ENCODE measurements at places on chromosomes 7 and 10. TPM values are rescaled to one million over a fixed set of nuclear protein-coding genes. Genes with fewer than 3 reads are reported as not detected.

EFCAB10 gene
- not detected for total RNA-seq

GJD4 gene
- total RNA-seq = not detected

HOXA1 gene
- 0.32 TPM for total RNA-seq

TCAF2 gene
- 0.64 TPM for total RNA-seq

PPP1R3C gene
- 109 TPM for total RNA-seq

DNA sequence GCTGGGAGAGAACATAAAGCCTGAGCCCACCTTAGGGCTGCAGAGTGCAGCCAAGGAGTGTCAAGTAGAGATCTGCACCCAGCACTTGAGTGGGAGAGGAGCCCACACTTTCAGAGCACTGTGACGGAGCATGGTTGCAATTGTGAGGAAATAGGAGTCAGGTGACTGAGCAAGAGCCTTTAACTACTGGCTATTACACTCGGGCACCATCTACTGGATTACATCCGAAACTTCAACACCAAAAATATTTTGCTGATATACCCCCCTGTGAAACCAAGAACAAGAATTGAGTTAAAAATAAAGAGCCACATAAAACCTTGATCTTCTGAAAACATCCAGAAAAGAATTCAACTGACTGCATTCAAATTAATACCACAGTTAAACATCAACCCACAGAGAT lies 657.9 kb downstream of the NXPH1 start:
- no peak for DNase-seq

DNA sequence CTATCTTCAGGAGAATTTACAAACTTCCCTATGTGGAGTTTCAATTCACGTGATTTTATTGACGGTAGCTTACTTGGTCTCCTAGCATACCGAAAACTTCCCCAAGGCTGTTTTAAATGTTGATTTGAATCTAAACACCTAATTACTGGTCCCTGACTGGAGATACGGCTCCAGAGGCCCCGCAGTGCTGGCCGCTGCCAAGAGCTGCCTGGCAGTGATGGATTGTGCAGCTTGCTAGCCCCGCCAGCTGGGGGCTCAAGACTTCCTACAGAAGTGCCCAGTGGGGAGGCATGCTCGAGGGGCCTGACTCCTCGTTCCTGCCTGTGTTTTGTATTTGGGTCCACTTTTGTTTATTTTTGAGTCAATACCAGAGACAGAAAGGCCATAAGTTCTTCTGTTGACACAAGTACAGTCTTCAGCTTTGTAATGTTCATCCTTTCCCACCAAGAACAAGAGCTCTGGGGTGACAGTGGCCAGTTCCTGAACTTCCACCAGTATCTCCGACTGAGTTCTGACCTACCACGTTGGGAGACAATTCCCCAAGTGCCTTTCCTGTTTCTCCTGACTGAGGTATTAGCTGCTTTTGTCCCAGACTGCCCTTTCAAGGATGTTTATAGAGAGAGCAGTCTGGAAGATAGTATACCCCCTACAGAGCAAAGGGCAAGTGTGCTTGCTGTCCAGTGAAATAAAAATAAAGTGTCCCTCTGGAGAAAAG lies 80.7 kb upstream of the CXCL12 start:
- DNase-seq = no peak

GRCh38 chr10:21494191-21495001 lies 31.1 kb downstream of the SKIDA1 start:
- DNase-seq = peak; percentile 33

DNA sequence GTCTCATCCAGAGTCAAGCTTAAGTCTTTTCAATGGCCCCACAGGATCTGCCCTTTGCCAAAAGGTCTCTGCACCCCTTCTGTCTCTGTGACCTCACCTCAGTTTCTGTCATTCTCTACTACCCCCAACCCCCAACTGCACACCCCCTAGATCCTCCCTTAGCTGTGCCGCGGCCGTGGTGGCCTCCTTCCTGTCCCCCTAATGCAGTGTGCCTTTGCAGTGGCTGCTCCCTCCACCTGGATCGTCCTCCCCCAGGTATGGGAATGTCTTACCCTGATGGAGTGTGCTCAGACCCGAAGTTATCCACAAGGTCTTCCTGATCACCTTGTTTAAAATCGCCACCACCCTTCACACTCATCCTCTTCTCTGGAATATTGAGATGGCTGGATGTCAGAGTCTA lies 9.6 kb downstream of the FGF8 start:
- DNase-seq = no peak

DNA sequence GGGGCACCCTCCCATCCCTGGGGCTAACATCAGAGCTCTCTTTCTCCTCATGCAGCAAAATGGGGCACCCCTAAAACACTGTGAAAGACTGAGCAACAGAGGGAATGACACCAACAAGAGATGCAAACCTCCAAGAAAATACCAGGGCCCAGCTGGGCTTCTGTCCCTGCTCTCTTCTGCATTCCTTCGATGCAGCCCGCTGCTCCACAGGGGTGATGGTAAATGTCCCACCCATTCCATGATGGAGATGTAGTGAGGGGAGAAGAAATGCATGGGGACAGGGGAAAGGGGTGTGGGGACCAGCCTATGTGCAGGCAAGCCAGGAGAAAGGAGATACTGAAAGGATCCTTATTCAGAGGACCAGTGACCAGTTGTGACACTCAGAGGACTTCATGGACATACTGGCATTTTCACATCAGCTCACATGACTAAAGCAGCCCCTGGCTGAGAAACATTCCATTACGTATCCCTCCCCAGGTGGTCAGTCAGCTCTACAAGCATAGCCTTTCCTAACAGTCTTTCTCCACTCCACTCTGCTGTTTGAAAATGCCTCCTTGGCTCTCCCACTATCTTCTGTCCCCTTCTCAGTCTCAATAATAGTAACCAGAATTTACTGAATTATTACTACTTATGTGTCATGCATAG lies 13.3 kb downstream of the SORBS1 start:
- no peak for DNase-seq

DNA sequence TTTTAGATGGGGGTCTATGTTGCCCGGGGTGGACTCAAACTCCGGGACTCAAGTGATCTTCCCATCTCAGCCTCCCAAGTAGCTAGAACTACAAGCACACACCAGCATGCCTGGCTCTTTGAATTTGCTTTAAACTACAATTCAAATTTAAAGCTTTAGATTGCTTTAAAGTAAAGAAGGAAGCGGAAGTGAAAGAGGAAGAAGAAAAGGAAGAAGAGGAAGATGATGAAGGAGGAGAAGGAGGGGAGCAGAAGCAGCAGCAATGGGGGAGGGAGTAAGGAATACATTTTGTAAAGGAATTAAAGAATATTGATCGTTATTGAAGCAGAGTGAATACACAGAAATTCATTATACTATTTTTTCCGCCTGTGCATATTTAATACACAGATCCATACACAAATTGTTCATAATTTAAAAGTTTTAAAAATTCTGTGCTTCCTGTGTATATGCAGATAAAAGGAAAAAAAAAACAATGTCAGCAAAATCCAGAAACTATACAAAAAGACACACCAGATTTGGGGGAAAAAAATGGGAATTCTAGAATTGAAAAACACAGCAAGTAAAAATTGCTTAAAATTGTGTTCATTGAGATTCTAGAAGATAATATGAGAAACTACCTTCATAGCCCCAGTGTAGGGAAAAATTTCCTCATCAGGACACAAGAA lies 60.8 kb upstream of the KCNMA1 start:
- DNase-seq = no peak

- peak; percentile 52 for DNase-seq
Observed at GRCh38 chr10:129605986-129606518, 139.0 kb downstream of the MGMT start.

DNA sequence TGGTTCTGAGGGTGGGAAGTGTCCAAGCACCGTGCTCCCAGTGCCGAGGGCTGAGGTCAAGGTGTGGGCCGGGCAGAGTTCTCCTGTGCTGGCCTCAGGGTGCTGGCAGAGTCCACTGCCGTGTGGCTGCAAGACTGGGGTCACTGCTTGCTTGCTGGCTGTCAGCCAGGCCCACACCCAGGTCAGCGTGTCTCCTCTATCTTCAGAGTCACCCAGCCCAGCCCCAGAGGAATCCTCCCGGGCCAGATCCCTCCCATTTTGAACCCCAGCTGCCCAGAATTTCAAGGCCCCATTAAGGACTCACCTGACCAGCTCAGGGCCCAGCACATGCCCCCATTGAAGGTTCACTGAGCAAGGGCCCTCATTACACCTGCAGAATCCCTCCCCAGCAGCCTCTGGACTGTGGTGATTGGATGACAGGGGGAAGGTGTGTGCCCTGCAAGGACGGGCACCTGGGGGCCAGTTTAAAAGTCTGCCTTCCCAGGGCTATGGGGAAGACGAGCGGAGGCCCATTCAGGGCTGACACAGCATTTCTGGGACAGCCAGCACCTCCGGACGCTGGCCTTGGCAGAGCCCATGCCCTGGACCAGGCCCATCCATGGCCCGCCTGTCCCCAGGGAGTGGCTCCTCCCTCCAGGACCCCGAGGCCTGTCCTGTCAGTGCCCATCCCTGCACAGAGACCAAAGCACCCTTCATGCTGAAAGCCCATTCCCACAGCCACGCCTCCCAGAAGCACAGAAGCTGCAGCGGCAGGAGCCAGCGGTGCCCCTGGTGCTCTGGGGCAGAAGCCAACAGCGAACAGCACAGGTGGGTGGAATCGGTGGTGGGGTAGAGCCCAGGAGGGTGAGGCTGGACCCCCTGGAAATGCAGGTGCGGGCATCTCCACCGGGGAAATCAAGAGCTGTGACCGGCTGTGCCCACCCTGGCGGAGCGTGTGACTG lies 45.1 kb upstream of the PPP2R2D start:
- no peak for DNase-seq

GRCh38 chr10:68027429-68027828 lies 47.7 kb downstream of the HERC4 start:
- no peak for DNase-seq

DNA sequence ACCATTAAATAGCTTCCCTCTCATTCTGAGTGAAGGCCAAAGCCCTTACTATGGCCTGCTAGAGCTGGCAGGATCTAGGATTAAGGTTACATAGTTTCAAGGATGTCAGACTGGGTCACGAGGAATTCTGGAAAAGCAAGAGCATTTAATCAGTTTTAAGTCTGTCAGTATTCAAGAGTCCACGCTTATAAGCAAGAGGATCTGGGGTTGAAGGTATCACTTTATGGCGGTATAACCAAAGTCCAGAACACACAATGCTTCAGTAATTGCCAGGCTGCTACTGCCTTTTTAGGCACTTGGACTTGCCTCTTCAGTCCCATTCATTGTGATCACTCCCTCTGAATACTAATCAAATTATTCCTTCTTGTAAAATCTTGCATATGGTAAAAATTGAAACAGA lies 101.0 kb downstream of the HBP1 start:
- DNase-seq = no peak

DNA sequence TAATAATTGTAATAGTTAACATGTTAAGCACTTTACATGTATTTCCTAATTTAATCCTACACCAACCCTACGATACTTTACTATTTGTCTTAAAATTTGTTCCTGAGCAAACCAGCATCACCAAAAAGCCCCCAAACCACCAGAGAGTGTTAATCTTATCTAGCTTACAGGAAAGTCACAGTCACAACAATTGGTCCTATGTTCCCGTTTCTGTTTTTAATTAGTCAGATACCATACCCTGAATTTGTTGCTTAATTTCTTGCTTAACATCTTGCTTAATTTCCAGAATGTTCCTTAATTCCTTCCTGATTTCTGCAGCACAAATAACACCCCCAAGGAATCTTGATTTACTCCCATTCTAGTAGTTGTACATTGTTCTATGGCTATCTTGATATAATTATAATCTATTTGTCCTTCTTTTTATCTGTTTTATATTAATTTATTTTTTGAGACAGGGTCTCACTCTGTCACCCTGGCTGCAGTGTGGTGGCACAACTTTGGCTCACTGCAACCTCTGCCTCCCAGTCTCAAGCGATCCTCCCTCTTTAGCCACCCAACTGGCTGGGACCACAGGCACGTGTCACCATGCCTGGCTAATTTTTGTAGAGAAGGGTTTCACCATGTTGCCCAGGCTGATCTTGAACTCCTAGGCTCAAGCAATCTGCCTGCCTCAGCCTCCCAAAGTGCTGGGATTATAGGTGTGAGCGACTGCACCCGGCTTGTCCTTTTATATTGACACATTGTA lies 6.6 kb upstream of the PDSS1 start:
- DNase-seq = no peak

GRCh38 chr10:62414359-62414758 lies 40.2 kb downstream of the ZNF365 start:
- no peak for DNase-seq

DNA sequence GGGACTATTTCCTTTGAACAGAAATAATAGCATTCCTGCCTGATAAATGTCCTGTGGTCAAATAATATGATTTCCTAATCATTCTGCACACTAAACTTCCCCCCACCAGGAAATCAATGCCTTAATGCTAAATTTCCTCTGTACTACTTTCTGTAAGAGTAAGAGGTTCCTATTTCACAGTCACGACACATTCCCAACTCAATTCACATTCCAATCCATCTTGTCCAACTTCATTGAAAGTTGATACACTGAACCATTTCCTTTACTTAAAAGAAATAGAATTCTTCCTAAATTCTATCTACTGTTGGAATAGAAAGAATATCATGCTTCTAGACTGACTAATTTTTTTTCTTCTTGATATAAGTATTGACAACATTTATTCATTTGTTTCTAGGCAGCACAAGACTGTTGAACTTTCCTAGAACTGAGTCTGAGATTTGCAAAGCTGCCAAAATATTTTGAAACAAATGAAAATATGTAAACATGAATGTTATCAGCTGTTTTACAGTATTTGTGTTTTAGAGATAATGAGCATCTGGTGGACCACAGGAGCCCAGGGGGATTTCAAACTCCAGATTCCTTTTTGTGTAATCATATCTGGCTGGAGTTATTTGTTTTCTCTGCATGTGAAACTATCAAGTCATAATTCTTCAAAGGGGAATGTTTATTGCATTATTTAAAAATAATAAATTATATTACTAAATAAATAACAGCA lies 121.5 kb downstream of the TPST1 start:
- peak; percentile 96 for DNase-seq

DNA sequence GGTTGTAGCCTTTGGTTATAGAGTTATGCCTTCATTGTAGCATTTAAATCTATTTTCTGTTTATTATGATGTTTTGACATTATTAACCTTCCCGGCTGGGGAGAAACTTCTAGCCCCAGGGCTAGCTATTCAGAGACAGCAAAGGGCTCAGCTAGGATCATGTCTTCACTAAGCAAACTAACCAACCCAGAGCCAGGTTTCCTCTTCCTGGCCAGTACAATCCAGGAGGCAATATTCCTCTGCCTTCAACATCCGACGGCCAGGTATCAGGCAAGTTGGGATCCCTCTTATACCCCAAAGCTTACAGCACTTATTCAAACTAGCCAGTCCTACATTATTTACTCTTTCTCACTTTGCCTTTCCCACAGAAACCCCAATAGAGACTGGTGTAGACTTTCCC lies 1060.7 kb upstream of the GHITM start:
- DNase-seq = no peak

- peak; percentile 78 for DNase-seq
Observed at GRCh38 chr10:70561070-70561469, 41.5 kb downstream of the PRF1 start.

Measured in fibroblast of villous mesenchyme (primary cell).